WERI-Rb-1 (cell line): ENCODE measurements at places on chromosomes 3 and 15.
A peak's percentile ranks its signal among the peaks of the same experiment; 100 is the strongest.

DNA sequence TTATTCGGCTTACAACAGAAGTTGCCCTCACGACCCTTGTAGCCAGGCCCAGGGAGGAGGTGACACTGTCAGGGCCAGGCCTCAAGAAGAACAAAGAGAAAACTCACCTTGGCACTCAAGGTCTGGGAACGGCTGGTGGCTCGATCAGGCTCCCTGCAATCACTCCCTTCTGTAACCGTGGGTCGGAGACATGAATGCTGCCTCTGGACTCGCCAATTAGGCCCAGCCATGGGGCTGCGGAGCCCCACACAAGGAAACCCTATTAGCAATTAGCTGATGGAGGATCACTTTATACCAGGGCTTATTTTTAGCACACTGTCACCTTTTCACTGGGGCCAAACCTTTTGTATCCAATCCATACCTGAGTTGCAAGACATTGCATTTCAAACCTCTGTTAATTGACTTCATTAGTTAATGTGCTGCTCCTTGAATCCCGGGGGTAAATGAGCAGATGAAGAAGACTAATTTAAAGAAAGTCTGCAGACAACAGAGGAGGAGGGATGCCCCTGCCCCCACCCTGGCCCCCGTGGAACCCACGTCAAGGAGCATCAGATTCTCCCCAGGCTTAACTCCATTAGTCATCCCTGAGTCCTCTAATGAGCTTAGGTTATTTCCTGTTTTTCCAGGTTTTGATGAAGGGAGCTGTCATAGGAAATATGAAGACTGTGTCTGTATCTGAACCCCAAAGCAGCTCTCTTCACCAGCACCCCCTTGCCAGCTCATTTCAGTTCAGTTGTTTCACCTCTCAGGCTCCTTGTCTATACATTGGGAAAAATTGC lies 255.3 kb downstream of the RORA start:
- peak; percentile 76 for DNase-seq

DNA sequence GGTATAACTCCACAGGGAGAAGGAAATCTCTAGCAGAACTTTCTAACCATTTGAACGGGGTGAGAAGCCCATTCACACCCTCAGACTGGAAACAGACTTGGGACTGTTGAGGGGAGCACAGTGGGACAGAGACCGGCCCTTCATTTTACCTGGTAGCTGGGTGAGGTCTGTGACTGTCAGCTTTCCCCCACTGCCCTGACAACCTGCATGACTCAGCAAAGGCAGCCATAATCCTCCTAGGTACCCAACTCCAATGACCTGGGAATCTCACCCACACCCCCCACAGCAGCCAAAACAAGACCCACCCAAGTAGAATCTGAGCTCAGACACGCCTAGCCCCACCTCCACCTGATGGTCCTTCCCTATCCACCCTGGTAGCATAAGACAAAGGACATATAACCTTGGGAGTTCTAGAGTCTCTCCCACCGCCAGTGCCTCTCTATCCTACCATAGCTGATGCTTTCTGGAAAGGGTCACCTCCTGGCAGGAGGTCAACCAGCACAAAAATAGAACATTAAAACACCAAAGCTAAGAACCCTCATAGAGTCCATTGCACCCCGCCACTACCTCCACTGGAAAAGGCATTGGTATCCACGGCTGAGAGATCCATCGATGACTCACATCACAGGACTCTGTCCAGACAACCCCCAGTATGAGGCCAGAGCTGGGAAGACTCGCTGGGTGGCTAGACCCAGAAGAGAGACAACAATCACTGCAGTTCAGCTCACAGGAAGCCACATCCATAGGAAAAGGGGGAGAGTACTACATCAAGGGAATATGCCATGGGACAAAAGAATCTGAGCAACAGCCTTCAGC lies 28.0 kb downstream of the SENP7 start:
- no peak for DNase-seq

DNA sequence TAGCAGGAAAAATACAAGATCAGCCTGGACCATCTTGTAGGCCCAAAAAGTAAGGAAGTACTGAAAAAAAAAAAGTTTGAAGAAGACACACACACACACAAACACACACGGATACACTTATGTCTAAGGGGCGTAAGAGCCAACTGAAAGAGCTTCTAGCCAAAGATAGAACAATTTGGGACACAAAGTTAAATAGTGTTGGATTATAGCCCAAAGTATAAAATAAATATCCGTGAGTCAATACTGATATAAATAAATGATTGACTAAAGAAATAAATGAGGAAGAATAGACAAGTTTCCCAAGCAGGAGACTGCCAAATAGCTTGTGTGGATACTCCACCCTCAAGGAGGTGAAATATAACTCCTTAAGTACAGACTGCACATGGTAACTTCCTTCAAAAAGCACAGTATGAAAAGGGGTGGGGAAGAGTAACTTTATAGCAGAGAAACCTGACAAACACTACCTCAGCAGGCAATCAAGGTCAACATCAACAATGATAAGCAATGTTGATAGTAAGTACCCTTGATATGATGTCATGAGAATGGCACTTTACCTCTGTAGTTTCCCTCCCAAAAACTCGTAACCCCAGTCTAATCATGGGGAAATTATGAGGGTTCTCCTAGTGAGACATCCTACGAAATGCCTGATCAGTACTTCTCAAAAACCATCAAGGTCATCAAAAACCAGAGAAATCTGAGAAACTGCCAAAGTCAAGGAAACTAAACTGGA lies 187.3 kb upstream of the ATP11B start:
- no peak for DNase-seq

DNA sequence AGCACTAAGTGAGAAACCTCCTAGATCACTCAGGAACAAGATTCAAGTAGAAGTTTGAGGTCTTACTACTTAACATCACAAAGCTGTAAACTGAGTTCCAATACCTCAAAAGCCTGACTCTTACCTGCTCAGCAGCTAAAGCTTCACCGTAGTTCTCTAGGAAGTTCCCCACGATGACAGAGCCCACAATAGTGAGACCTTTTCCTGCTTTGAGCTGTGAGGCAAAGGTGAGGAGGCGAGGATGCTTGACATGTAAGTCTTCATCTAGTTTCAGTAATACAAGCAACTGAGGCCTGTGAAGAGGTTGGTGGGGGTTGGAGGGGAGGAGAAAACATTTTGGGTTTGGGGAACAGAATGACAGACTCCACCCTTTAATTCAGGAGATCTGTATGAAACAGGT lies 15.7 kb downstream of the EMC4 start:
- DNase-seq, result no peak

- DNase-seq, result no peak
Observed at GRCh38 chr3:185399737-185400667, 37.1 kb downstream of the MAP3K13 start.

GRCh38 chr3:43793648-43794372 lies 103.1 kb downstream of the ABHD5 start:
- no peak for DNase-seq

GRCh38 chr3:36765104-36765503 lies 751 bp upstream of the DCLK3 start:
- DNase-seq, result no peak

GRCh38 chr3:4814305-4814903 lies 164.8 kb upstream of the BHLHE40 start:
- DNase-seq, result no peak

GRCh38 chr3:164486150-164486549 lies 592.1 kb downstream of the SI start:
- DNase-seq, result no peak

DNA sequence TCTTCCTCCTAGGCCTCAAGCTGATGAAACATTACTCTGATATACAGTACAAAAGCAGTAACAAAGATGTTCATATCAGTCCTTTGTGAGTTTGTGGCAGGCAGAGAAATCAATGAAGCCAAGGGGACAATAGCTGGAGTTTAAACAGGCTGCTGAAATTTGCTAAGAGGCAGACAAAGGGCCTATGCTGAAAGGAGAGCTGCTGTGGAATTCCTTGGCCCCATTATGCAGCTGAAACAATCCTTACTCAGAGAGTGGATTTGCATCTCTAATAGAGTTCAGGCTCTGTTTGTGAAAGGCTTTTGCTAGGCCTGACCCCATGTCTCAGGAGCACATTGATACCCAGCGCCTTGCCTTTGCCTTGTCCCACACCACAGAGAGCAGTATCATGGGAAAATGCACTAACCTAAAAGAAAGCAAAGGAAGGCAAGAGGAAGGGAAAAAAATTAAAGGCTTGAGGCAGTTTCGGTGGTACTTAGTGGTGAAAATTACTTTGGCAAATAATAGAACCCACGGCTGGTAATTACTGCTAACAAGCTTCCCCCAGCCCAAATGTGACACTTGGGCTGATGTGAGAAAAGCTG lies 195.0 kb upstream of the EPHA3 start:
- no peak for DNase-seq

GRCh38 chr3:42906070-42906847 lies at the start of gene ZNF662:
ZNF662 (plus strand) TSS chr3:42906142; CDS start chr3:42908115, 1,973 bp downstream.
- DNase-seq, result no peak

DNA sequence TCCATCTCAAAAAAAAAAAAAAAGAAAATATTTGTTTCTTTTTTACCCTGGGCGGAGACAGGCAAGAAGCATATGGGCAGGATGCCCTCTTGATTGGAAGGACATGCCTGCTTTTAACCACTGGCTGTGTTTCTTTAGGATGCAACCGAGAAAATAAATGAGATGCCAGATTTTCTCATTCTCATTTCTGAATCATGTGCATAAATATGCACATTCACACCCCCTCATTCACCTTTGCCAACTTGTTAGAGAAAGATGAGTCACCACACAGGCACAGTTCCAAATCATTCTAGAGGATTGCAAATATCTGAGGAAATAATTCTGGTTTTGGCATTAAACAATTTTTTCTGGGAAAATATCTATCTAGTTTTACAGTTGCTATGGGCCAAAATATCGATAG lies 3.3 kb downstream of the LIPH start:
- DNase-seq, result no peak

DNA sequence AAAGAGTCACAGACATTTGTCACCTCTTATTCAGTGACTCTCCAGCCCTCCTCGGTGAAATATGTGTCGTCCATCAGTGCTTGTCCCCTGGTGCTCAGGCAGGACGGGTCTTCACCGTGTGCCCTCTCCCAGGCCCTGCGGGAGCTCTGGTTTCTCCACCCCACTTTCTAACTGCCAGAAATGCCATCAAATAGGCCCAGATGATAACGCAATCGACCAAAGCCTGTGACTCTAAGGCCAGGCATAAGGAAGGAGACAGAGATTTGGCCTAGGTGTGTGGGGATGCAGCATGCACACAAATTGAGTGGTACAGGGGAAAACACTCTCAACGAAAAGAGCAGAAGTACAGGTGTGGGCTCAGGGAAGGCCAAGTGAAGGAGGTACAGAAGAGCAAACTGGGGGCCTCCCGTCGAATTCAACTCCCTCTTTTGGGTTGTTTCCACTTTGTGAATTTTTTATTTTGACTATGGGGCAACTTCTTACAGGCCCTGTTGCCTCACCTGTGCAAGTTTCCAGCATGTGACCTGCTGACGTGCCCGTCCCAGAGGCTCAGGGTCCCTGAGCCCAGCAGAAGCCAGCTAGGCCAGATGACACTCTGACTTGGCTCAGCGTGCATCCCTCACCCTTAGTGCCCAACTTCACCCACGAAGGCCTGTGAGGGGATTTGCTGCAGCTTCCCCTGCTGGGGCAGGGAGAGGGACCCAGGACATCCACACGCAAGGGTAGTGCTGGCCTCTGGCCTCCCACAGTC lies 4.7 kb downstream of the NUP210 start:
- no peak for DNase-seq

DNA sequence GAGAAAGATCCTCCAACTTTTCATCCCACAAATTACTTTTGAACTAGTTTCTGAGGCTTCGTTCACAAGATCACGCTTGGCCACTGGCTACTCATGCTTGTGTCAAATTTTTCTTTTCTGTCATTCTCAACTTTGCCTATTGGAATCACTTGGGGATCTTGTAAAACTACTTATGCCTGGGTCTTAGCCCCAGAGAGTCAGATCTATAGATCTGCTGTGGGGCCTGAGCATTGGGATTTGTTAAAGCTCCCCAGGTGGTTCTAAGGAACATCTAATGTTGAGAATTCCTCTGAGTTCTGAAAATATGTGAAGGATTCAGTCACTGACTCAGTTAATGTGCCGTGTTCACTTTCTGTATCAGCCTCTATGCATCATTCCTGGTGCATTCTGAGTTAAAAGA lies 71.7 kb upstream of the VGLL3 start:
- DNase-seq, result no peak

- no peak for DNase-seq
Observed at GRCh38 chr3:192993411-192993810, 75.8 kb upstream of the MB21D2 start.

GRCh38 chr15:96353930-96354730 lies 23.6 kb downstream of the NR2F2 start:
- DNase-seq, result no peak

GRCh38 chr3:58021072-58021959 lies 13.1 kb downstream of the FLNB start:
- no peak for DNase-seq

DNA sequence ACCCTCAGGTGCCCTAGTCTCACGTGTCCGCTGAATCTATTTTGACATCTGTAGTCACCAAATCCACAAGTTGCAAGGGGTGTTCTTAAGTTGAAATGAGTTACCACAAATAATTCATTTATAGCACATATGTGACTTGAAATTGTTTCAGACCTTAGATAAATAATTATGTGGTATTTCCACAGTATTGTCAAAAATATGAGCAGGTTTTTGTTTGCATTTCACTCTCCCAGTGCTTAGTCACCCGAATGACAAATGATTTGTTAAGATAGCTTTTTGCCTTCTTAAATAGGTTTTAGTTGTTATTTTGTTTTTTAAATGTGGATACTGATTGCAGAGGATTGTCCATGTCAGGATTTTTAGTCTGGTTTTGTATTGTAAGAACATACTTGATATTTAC lies 2.6 kb downstream of the MFSD1 start:
- no peak for DNase-seq

GRCh38 chr3:33578325-33579177 lies 138.3 kb upstream of the UBP1 start:
- no peak for DNase-seq

- DNase-seq, result no peak
Observed at GRCh38 chr3:53287131-53287629, 31.4 kb upstream of the TKT start.
